ENCODE measurements at places on chromosomes 12 and 14. TPM values are rescaled to one million over a fixed set of nuclear protein-coding genes. Genes with fewer than 3 reads are reported as not detected.
A peak's percentile ranks its signal among the peaks of the same experiment; 100 is the strongest.

The FAIM2 gene
- total RNA-seq = not detected

GRCh38 chr12:26106347-26106746 lies 18.5 kb downstream of the BHLHE41 start:
- H3K27me3 ChIP-seq = no peaks in the 10 kb centered on the region
- H3K4me3 ChIP-seq = no peak overlapping the region
- DNase-seq = peak; percentile 58
- no peaks in the 10 kb centered on the region for H3K36me3 ChIP-seq
- peak overlapping the region; percentile 59 for H3K27ac ChIP-seq
- H3K4me1 ChIP-seq = peaks cover 47% of the 10 kb centered on the region

DNA sequence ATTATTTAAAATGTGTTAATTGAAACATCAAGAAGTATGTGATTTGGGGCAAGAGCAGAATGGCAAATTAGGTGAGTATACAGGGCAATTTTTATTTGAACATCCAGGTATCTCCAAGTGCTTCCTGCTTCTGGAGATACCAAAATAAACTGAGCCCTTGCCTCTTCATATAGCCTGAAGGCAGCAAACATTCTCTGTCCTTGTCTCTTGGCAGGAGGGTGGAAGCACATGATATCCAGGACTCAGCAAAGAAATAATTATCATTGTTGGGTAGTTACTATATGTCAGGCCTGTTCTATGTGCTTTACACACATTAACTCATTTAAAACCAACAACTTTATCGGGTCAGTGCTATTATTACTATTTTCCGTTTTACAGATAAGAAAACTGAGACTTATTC lies 12.5 kb downstream of the LIN7A start:
- no peak for DNase-seq
- H3K36me3 ChIP-seq = no peaks in the 10 kb centered on the region
- no peaks in the 10 kb centered on the region for H3K27me3 ChIP-seq
- no peak overlapping the region for H3K4me3 ChIP-seq
- no peak overlapping the region for H3K27ac ChIP-seq

GRCh38 chr12:117318591-117318990 lies 42.8 kb downstream of the NOS1 start:
- no peaks in the 10 kb centered on the region for H3K27me3 ChIP-seq
- no peaks in the 10 kb centered on the region for H3K4me1 ChIP-seq
- H3K36me3 ChIP-seq = no peaks in the 10 kb centered on the region
- no peak overlapping the region for H3K4me3 ChIP-seq
- H3K27ac ChIP-seq = no peak overlapping the region

The MAP3K9 gene
- total RNA-seq = 2.4 TPM

The ZDHHC22 gene
- total RNA-seq = not detected

The NOS1 gene
- 23.9 TPM for total RNA-seq

The FOXA1 gene
- not detected for total RNA-seq

The BICDL1 gene
- total RNA-seq = not detected

DNA sequence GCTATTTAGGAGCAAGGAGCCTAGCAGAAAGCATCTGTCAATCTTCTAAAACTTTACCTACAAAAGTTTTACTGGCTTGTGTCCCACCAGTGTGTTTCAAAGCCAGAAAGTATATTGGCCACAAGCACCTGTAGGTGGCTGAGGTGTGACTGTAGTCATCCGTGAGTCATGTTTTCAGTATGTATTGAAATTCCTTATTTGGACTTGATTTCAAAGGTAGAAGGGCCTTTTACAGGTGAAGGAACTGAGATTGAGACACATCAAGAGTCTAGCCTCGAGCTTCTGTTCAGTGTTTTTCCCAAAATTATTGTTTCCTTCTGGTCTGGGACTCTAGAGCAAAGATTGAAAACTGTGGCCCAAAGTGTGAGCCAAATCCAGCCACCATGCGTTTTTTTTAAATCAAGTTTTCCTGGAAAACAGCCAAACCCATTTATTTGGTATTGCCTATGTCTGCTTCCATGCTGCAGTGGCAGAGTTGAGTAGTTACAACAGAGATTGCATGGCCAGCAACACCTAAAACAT lies 195.3 kb upstream of the BCL2L14 start:
- no peaks in the 10 kb centered on the region for H3K27me3 ChIP-seq
- DNase-seq = no peak
- no peak overlapping the region for H3K4me3 ChIP-seq
- no peak overlapping the region for H3K27ac ChIP-seq

GRCh38 chr14:105733081-105734065 lies 207.0 kb downstream of the TMEM121 start:
- H3K27ac ChIP-seq = no peak overlapping the region
- no peaks in the 10 kb centered on the region for H3K27me3 ChIP-seq
- H3K36me3 ChIP-seq = no peaks in the 10 kb centered on the region
- H3K4me1 ChIP-seq = no peaks in the 10 kb centered on the region

DNA sequence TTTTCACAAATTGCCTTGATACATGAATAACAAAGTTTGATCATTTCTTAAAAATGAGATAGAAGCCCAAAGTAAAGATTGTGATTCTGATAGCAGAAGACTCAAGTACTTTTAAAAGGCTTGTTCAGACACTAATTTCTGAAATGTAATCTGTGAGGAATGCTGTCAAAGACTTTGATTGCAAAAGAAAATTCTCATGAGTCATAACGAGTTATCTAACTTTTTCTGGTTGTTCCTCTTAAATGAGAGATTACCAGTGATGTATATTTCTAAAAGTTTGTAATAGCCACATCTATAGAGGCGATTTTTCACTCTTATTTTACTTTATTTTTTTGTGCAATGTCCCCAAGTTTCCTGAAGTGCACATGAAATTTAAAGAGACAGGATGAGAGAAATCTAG lies 7.0 kb downstream of the PYGL start:
- no peaks in the 10 kb centered on the region for H3K36me3 ChIP-seq
- no peak overlapping the region for H3K27ac ChIP-seq
- H3K4me3 ChIP-seq = no peak overlapping the region
- H3K27me3 ChIP-seq = no peaks in the 10 kb centered on the region
- H3K4me1 ChIP-seq = no peaks in the 10 kb centered on the region

The TMTC1 gene
- 30.4 TPM for total RNA-seq

- no peak overlapping the region for H3K27ac ChIP-seq
- H3K36me3 ChIP-seq = no peaks in the 10 kb centered on the region
- DNase-seq = no peak
- no peaks in the 10 kb centered on the region for H3K27me3 ChIP-seq
- H3K4me3 ChIP-seq = no peak overlapping the region
These were observed 236.5 kb upstream of the GRIP1 start for GRCh38 chr12:66915306-66915904.

- no peaks in the 10 kb centered on the region for H3K27me3 ChIP-seq
- no peak for DNase-seq
These were observed 341.1 kb downstream of the EMP1 start for GRCh38 chr12:13537623-13538022.

DNA sequence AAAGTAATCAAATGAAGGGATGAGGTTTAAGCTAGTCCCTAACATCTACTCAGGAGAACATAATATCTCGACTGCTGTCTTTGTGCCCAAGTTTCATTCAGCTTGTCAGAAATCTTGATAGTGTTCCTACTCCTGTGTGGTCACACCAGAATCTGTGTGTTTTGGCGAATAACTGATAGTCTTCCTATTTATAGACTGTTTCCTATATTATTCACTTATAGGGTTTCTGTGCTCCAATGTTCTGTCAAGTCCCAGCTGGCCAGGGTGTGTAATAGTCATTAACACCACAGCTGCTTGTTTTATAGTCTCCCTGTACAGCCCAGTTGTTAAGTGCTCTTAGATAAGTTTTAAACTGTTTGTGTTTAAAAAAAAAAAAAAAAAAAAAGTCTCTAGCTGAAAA lies 45.9 kb downstream of the GPR135 start:
- no peak for DNase-seq
- no peak overlapping the region for H3K27ac ChIP-seq
- peaks cover 4% of the 10 kb centered on the region for H3K36me3 ChIP-seq
- no peaks in the 10 kb centered on the region for H3K27me3 ChIP-seq
- H3K4me3 ChIP-seq = no peak overlapping the region

GRCh38 chr12:66196806-66197205 lies 7.8 kb downstream of the IRAK3 start:
- H3K4me3 ChIP-seq = no peak overlapping the region
- no peak overlapping the region for H3K27ac ChIP-seq
- no peak for DNase-seq
- no peaks in the 10 kb centered on the region for H3K36me3 ChIP-seq

The CHMP4A gene
- 17.9 TPM for total RNA-seq

DNA sequence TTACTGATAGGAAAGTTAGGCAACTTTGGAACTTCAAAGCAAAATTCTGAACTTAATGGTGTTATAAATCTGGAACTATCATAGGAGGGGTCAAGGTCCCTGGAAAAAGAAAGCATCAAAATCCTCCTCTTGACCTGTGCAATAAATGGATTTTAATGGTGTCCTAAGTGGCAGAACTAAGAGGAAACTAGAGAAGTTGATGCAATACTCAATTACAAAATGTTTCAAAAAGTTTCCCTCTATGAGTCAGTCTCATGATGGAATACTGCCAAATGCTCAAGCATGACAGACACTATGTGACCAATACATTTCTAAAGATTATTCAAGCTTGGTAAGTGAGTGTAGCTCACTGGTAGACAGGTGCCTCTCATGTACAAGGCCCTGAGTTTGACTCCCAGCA lies 47.7 kb upstream of the ERGIC2 start:
- H3K4me3 ChIP-seq = no peak overlapping the region
- H3K4me1 ChIP-seq = no peaks in the 10 kb centered on the region
- H3K36me3 ChIP-seq = no peaks in the 10 kb centered on the region
- H3K27ac ChIP-seq = no peak overlapping the region
- no peak for DNase-seq
- H3K27me3 ChIP-seq = no peaks in the 10 kb centered on the region

DNA sequence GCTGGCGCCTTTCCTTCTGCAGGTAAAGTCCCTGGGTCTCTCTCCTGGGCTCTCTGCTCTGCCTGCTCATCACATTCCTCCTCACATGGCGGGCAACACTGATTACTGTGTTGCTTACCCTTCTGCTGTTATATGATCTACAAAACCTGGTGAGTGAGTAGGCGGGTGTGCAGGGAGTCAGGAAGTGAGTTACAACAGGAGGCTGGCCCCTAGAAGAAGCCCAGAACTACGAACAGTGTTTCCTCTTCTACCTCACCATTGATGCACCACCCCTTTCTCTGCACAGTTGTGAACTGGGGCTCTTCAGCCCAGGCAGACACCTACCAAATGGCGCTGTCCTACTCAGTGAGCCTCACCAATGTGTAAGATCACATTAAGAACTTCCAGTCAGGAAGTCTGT lies 4.9 kb upstream of the KLHL33 start:
- DNase-seq = no peak
- H3K27me3 ChIP-seq = no peaks in the 10 kb centered on the region
- no peak overlapping the region for H3K27ac ChIP-seq
- H3K4me3 ChIP-seq = no peak overlapping the region

The KLRG1 gene
- 1.4 TPM for total RNA-seq

- no peaks in the 10 kb centered on the region for H3K4me1 ChIP-seq
- H3K27ac ChIP-seq = no peak overlapping the region
- DNase-seq = no peak
- H3K36me3 ChIP-seq = no peaks in the 10 kb centered on the region
These were observed 8.6 kb upstream of the USP15 start for GRCh38 chr12:62251609-62251958.

DNA sequence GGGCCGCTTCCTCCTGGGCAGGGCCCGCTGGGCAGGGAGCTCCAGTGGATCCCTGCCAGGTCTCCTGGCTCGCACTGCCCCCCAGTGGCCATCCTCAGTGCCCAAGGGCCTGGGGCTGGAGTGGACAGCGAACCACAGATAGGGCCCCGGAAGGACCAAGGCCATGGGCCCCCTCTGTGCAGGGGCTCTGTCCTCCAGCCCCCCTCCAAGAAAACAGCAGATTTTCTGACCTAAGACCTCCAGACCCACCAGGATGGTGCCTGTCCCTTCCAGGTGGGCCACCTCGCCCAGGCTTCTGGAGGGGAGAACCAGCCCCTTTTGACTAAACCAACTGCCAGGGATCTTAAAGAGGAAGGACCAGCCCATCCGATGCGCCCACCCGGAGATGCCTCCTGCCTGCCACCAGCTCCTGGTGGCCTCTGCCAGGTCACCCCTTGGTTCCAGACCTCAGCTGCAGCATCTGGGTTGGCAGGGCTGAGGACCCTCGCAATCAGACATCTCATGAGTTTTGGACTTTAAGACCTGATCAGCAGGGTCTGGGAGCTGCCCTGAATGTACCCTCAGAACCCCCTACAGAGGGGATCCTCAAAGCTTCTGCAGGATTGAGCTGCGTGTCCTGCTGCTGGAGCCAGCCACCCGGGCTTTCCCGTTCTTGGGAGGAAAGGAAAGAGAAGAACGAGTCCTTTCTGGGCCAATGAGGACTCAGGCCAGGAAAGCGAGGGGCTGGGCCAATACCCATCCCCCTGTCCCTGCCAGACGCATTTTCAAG lies 325.8 kb upstream of the DIO3 start:
- no peaks in the 10 kb centered on the region for H3K36me3 ChIP-seq
- no peak overlapping the region for H3K27ac ChIP-seq
- H3K27me3 ChIP-seq = no peaks in the 10 kb centered on the region
- peak; percentile 68 for DNase-seq

The IFNG-AS1 gene
- 0.21 TPM for total RNA-seq

- H3K27me3 ChIP-seq = peaks cover 7% of the 10 kb centered on the region
- no peak overlapping the region for H3K4me3 ChIP-seq
- no peak overlapping the region for H3K27ac ChIP-seq
- peak; percentile 55 for DNase-seq
- H3K4me1 ChIP-seq = peaks cover 3% of the 10 kb centered on the region
- peaks cover 41% of the 10 kb centered on the region for H3K36me3 ChIP-seq
These were observed 6.7 kb downstream of the B4GALNT1 start for GRCh38 chr12:57626111-57626920.

DNA sequence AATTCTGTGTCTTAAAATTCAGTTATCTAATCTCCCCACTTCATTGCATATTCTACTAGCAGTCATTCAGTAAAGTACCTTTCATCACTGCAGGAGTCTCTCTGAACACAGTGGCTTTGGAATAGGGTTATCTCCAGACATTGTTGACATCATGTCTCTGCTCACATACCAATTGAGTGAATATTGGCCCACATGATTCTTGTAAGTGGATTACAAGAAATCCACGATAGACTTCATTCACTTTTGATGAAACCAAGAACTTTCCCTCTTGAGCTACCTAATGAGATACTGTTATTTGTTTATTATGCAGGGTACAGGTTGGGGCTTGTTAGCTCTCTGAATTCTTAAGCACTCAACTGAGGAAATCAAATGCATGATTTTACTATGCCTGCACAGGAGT lies 284.9 kb downstream of the RAD51B start:
- no peak overlapping the region for H3K4me3 ChIP-seq
- H3K27me3 ChIP-seq = peaks cover 2% of the 10 kb centered on the region
- H3K27ac ChIP-seq = no peak overlapping the region
- no peaks in the 10 kb centered on the region for H3K36me3 ChIP-seq
- DNase-seq = no peak

The DDX11 gene
- 14.7 TPM for total RNA-seq

The TESPA1 gene
- not detected for total RNA-seq

Measured in psoas muscle (tissue), 8 donors.